Stimulated activated CD4-positive, alpha-beta T cell treated with anti-CD3 and anti-CD28 coated beads, Interleukin-15, amount 100 ng/mL, for 1 hour (primary cell): ENCODE measurements at places on chromosomes 4 and X.

GRCh38 chr4:184344899-184345572, 127.4 kb upstream of the ENPP6 start:
- no peak for DNase-seq

- no peak for DNase-seq
Observed at GRCh38 chr4:152992027-152992426, 55.9 kb downstream of the FHDC1 start.

DNA sequence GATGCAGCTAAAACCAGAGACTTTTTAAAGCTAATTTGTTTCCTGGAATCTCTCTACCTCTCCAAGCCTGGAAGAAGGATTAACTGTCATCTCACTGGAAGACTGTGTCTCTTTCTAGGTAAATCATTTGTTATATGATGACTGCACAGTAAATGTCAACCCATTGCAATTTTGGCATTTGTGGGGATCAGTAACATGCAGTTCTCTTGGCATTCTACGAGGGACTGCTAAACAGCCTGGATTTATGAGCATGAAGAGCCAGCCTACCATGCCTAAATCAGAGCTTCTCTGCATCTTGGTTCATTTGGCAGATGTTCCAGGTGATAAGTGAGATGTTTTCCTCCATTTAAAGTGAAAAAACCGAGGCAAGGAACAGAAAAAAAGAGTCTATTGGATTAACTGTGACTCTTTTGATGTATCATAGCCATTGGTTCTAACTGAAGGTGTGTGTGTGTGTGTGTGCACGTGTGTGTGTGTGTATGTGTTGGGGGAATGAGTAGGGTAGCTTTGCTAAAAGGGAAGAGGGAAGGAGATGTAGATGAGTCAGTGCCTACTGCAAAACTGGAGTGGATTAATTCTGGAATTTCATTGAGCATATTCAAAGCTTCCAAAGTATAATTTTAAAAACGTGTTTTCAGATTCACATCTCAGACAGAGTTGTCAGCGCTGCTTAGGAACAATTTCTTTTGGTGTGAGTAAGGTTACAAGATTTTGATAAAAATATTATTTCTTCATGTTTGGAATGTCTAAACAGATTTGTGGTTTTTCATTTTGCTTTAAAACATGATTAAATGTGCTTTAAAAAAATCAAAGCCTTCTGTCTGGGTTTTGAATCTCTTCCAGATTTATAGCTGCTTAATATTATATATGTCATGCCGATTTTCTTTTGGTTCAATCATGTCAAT, 123.2 kb upstream of the LNX1 start:
- no peak for DNase-seq

DNA sequence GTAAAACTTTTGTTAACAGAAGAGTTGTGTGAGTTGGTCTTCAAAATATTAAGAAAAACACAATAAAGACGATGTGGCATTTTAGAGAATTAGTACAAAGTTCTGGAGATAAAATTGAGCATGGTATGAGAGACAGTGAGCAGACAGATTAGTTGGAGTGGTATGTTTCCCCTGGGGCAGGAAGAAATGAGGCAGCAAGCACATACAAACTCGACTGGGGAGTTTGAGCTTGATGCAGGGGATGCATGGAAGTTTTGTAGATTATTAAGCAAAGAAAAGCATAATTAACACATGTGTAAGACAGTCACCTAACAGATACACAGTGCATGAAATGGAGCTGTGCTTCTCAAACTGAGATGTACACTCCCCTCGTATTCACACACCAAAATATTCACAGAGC, 58.1 kb upstream of the IL2 start:
- DNase-seq, result no peak

DNA sequence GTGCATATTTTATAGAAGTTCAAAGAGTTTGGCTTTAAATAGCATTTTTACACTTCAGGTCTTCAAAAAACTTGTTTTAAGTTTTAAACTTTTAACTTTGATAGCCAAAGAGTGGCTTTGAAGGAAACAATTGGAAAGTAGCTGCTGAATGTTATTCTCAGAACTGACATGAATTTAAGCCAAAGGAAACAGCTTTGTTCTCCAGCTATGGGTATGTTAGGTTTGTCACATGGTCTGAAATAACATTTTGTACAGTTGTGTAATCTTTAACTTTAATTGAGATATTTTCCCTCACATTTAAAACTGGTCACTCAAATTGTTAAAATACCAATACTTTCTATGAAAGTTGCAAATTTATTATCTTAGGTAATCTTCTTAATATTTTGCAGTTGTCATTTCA, 564.7 kb downstream of the IL15 start:
- DNase-seq, result no peak

GRCh38 chr4:5247735-5248134, 196.5 kb downstream of the STK32B start:
- DNase-seq, result no peak

DNA sequence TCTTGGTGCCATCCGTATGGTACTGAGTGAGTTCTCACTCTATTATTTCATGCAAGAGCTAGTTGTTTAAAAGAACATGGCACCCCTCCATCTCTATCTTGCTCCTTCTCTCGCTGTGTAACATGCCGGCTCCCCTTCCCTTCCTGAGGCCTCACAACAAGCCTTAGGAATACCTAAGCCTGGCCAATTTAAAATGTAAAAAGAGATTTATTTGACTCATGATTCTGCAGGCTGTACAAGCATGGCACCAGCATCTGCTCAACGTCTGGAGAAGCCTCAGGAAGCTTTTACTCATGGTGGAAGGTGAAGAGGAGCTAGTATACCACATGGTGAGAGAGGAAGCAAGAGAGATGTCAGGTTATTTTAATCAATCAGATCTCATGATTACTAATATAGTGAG, 90.4 kb upstream of the NUDT10 start:
- DNase-seq, result no peak

GRCh38 chrX:147183161-147183560, 368.6 kb upstream of the CXorf51A start:
- DNase-seq, result no peak

DNA sequence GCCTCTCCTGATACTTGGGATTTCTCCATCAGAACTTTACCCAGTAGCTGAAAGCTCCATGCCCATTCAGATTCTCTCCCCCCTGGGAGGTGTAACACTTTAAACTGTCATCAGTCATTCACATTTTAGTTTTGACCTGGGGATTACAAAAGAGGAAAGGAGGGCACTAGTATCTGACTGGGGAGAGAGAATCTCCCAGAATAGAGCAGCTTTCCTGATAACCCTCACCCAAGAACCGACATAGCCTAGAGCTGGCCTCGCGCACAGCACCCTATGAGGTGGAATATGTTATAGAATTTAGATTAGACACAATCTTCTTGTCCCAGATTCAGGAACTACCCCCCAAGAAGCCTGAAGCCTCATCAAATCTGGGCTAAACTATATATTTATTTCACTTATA, 950.2 kb upstream of the TENM3 start:
- DNase-seq, result no peak

GRCh38 chr4:165628572-165628971, 244.5 kb upstream of the TLL1 start:
- DNase-seq, result no peak

- no peak for DNase-seq
Observed at GRCh38 chr4:115272185-115272584, 158.8 kb upstream of the NDST4 start.

- DNase-seq, result no peak
Observed at GRCh38 chrX:68841251-68842049, 12.6 kb downstream of the EFNB1 start.

- no peak for DNase-seq
Observed at GRCh38 chrX:137352101-137352660, 213.7 kb upstream of the ZIC3 start.

DNA sequence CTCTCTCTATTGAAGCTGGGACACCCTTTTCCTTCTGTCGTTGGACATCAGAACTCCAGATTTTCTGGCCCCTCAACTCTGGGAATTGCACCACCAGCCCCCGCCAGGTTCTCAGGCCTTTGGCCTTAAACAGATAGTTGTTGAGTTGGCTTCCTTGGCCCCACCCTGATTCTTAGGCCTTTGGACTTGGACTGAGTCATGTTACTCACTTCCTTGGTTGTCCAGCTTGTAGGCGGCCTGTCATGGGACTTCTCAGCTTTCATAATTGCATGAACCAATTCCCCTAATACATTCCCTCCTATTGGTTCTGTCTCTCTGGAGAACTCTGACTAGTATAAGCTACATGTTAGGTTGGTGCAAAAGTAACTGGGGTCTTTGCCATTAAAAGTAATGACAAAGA, 195.7 kb downstream of the GPAT3 start:
- no peak for DNase-seq

DNA sequence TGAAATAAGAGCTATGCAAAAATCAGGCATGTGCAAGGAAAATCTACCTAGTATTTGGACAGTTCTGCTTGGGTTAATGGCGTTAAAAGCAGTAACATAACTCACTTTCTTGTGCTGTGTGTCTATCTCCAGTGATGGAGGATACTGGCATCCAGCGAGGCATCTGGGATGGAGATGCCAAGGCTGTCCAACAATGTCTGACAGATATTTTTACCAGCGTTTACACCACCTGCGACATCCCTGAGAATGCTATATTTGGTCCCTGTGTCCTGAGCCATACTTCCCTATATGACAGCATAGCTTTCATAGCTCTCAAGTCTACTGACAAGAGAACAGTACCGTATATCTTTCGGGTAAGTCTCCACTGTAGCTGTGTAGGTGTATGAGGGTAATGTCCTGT, 2.6 kb downstream of the PRDM8 start:
- no peak for DNase-seq

- DNase-seq, result no peak
Observed at GRCh38 chrX:3161681-3162080, 120.4 kb downstream of the ARSF start.

GRCh38 chrX:138756234-138756633, 44.7 kb upstream of the FGF13 start:
- no peak for DNase-seq

DNA sequence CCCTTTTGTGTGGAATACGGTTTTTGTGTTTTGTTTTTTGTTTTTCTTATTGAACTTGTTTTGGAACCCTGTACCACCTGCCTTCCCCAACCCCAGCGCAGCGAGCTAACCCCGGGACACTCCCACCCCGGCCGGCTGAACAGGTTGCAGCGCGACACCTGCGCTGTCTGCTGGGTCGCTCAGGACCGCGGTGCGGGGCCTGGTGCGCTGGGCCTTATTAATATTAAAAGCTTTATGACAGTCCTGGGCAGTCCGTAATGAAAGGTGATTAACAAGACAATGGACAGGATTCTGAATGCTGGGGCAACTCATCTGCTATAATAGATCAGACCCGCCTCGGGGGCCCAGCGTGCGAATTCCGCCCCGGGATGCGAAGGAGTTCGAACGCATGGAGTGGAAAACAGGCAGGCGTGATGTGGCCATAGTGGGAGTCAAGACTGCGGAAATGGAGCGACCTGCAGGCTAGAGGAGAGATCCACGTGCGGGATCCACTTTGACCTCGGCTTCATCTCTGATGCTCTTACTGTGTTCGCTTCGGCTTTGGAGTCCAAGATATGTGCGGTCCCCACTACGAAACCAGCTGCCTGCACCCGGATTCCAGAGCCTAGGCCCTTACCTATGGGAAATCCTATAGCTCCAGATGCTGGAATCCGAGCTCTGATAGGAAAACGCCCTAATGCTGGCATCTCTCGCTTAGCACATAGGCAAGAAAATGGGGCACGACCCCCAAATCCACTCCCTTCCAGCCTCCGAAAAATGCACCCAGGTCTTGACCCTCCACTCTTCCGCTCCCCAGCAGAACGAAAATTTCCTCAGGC, 69.0 kb upstream of the TMEM33 start:
- no peak for DNase-seq

GRCh38 chrX:46694549-46694948, 64.4 kb downstream of the SLC9A7 start:
- no peak for DNase-seq

DNA sequence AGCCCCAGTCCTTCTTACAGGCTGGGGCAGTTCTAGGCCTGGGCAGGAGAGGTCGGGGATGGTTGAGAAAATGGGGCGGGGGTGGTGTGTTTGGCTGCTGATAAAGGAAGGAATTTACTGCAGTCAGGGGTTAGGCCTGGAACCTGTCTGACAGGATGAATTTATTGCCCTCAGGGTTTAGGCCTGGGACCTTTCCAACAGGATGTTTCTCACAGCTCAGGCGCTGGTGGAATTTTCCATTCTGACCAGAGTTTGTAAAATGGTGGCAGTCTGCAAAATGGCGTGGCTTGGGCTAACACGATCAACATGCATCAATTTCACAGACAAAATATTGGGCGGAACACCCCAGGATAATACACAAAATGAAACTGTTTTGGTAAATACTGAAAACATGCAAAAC, 83.5 kb upstream of the SPIN4 start:
- no peak for DNase-seq

GRCh38 chrX:81779701-81780100, 577.8 kb downstream of the SH3BGRL start:
- no peak for DNase-seq

- no peak for DNase-seq
Observed at GRCh38 chrX:113009029-113009428, 168.4 kb upstream of the AMOT start.

GRCh38 chr4:109803924-109804571, 2.2 kb upstream of the CFI start:
- DNase-seq, result no peak

DNA sequence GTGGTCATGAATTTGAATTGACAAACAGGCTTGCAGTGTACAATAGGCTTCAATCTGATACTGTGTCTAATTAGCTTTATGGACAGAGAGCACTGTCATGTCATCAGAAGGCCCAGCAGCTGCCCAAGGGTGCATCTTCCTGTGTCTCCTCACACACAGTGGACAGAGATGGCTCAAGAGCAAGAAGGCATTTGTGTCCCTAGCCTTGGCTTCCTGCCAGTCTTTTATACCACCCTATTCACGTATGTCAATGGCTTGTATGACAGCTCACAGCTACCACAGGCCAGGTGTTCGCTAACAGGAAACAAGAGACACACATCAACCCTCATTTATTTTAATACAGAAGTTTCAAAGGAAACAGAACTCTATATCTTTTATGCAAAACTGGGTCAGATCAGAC, 874.0 kb upstream of the AGA start:
- DNase-seq, result no peak

GRCh38 chr4:89254847-89255246, 52.8 kb downstream of the GPRIN3 start:
- DNase-seq, result no peak

GRCh38 chrX:110294087-110294486, 23.8 kb downstream of the AMMECR1 start:
- no peak for DNase-seq

DNA sequence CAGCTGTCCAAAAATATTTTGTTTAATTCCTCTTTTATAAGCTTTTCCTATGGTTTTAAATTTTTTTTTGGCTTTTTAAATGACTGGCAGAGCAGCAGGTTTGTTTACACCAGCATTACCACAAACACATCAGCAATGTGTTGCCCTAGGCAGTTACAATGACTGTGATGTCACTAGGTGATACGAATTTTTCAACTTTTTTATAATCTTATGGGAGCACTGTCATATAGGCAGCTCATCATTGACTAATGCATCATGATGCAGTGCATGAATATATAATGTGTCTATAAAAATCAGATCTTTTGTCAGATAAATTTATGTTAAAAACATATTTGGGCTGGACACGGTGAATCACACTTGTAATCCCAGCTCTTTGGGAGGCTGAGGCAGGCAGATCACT, 231.6 kb upstream of the SLIT2 start:
- no peak for DNase-seq

GRCh38 chrX:103616676-103617186, 9.0 kb downstream of the TCEAL3 start:
- no peak for DNase-seq
